ENCODE measurements at places on chromosomes 6 and 20. TPM values are rescaled to one million over a fixed set of nuclear protein-coding genes. Genes with fewer than 3 reads are reported as not detected.

DNA sequence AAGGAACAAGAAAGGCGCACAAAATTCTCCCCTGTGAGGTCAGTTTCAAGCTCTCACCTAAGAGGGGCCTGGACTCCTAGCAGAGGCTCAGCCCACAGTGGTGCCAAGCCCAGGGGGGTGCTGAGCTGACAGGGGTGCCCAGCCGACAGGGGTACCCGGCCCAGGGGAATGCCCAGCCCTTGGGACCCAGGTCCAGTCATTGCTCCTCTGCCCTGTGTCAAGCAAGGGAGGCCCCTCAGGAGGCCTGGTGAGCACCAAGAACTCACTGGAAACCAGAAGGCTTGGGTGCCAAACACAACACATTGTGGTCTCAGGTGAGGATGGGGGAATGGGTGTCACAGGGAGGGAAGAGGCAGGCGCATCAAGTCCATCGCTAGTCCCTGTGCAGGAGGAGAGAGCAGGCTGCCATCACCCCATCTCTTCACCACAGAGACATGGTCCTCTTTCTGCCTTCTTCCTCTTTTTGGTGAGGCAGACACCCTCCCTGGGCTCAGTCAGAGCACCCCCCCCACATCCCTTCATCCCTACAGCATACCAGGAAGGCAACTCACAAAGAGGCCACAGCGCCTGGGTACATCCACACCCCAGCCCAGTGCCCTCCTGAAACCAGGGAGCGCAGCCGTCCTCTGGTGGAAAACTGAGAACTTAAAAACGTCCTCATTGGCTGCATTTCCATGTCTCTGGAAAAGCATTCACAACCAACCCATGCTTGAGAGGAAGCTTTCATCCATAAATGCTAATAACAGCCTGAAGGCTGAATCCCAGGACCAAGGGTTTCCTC lies 111.3 kb downstream of the BANF2 start:
- DNase-seq: no peak

DNA sequence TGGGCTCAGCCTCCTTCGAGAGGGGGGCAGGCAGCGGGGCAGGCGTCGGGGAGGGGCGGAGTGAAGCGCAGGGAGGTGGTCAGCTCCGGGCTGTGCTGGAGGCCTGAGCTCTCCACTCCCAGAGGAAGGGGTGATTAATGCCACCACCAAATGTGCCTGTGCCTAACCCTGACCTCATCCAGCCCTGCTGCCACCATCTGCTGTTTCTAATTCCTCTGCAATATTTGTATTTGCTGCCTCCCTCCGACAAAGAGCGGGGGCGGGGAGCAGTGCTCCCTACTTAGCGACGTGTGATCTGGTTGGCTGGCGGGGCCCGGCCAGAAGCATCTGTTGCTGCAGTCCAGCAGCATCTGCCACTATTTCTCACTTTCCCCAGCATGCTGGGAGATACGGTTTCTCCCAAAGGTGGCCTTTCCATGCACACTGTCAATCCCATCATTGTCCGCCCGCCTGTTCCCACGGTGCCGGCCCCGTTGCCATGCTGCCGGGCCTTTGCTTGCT lies 47.0 kb downstream of the DLL1 start:
- DNase-seq: no peak

The ANKEF1 gene
- 0.65 TPM for total RNA-seq

The NOTCH4 gene
- total RNA-seq: 1.1 TPM

GRCh38 chr6:37865504-37865903 lies 46.0 kb downstream of the ZFAND3 start:
- DNase-seq: no peak

All from fibroblast of the aortic adventitia (primary cell).